ENCODE measurements at places on chromosomes 12 and 14.
A peak's percentile ranks its signal among the peaks of the same experiment; 100 is the strongest.

DNA sequence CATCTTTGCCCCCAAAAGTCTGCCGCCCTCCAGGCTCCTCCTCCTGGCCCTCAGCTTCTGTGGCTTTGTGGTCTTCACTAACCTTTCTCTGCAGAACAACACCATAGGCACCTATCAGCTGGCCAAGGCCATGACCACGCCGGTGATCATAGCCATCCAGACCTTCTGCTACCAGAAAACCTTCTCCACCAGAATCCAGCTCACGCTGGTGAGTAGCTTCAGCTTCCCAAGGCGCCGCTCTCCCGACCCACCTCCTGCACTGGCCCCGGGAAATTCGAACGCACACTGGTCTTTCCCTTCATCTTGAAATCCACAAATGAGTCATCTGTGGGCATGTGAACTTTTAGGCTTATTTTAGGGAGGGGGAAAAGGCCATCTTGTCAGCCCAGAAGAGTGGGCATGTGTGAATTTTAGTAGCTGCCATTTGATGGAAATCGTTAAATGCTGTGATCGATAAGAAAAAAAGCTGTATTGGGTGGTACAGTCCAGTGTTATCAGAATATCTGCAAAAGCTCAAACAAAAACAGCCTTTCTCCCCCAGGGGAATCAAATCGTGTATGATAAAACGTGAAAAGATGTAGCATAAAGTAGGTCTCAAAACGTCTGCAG is 700 bp downstream of the SLC35E3 start:
- DNase-seq = peak; percentile 69

DNA sequence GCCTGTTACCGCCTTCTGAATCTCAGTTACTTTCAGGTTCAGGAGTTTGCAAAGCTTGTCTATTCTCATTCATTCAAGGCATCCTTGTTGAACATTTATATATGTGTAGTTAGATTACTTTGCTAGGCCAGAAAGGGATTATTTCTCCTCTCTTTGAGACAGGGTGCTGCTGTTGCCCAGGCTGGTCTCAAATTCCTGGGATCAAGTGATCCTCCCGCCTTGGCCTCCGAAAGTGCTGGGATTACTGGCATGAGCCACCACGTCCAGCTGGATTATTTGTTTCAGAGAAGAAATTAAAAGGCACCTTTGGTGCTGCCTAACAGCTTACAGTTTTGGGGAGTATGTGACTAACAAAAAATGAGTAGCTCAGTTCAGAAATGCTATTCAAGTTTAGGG is 772 bp downstream of the CHURC1 start:
- no peak for DNase-seq

- no peak for DNase-seq
These were observed 343.9 kb upstream of the FLRT2 start for GRCh38 chr14:85186082-85186481.

GRCh38 chr12:88393017-88393767 is 187.1 kb downstream of the KITLG start:
- no peak for DNase-seq

GRCh38 chr12:128844031-128844635 is 9.1 kb upstream of the GLT1D1 start:
- DNase-seq = no peak

DNA sequence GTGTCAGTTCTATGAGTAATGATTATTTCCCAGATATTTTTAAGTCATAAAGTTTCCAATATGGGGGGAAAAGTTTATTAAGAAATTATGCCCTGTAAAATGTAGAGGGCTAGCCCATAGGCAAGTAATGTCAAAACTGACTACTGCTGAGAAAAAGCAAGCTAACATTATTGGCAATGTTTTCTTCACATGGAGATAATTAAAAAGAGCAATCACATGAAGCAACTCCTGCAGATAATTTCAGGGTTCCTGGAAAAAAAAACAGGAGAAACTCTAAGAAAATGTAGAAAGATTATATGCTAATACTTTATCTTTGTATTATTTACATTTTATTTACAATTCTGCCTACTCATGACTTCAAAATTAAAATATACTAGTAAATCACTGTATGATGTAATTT is 39.8 kb downstream of the PPP1R12A start:
- DNase-seq = peak; percentile 31

- no peak for DNase-seq
These were observed 32.2 kb downstream of the GPR19 start for GRCh38 chr12:12663644-12664294.

DNA sequence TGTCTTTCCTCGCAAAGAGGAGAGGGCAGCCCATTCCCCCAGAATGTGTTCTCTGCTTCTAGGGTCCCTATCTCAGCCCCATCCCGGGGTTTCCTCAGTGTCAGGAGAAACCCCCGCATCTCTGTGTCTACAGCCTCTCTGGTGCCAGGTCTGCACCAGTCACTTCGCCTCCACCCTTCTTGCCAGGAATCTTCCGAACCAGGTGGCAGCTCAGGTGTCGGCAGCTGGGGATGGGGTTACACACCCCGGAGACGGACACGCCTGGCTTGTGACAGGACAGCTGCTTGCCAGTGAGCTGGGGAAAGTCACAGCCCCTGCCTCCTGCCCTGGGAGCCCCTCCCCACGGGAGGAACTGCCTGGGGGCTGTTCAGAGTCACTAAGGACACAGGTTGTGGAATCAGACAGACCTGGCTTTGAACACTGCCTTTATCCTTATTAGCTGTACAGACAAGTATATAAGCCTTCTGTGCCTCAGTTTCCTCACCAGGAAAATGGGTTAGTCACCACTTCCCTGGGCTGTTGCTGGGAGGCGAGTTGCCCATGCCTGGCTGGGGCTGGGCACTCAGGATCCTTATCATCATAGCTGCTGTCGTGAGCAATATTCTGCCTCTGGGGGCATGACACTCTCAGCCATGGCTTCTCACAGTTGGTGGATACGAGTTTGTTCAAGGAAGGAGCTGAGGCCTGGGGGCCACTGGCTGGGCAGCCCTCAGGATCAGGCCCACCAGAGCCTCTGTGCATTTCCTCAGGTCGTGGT is 10.8 kb downstream of the HIP1R start:
- DNase-seq = no peak

DNA sequence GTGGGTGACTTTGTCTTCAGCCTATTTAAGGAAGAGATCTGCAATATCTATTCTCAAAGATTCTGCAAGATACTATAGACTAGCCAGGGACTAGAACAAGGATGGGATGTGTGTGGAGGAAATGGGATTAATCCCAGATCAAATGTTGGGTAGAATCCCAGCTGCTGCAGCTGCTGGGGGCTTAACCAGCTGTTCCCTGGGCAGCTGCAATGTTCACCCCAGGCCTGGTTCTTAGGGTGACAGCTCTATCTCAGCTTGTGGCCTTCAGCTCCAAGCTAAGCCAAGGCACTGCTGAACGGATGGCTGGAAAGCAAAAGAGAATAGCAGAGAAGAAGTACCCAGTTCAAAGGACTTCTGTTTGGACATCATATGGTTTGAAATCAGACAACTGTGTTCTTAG is 10.0 kb upstream of the RHEBL1 start:
- DNase-seq = no peak

DNA sequence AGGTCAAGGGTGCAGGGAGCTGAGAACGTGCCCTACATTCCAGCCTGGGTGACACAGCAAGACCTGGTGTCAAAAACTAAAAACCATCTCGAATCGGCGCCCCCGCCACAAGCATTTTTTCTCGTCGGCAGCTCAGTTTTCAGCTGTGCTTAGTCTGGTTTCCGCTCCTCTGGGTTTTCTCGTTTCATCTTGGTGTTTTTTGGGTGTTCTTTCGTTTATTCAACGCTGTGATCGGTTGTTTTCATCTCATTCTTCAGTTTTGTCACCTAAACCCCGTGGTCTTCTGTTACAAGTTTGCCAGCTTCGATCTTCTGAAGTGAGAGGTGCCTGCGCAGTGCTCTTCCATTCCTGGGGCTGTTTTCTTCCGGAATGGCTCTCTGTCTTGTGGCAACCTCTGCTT is 41.4 kb downstream of the NOC4L start:
- DNase-seq = no peak

GRCh38 chr14:92728759-92729364 is 19.6 kb downstream of the LGMN start:
- DNase-seq = no peak

GRCh38 chr14:92321701-92322100 is 1.3 kb upstream of the SLC24A4 start:
- DNase-seq = no peak

DNA sequence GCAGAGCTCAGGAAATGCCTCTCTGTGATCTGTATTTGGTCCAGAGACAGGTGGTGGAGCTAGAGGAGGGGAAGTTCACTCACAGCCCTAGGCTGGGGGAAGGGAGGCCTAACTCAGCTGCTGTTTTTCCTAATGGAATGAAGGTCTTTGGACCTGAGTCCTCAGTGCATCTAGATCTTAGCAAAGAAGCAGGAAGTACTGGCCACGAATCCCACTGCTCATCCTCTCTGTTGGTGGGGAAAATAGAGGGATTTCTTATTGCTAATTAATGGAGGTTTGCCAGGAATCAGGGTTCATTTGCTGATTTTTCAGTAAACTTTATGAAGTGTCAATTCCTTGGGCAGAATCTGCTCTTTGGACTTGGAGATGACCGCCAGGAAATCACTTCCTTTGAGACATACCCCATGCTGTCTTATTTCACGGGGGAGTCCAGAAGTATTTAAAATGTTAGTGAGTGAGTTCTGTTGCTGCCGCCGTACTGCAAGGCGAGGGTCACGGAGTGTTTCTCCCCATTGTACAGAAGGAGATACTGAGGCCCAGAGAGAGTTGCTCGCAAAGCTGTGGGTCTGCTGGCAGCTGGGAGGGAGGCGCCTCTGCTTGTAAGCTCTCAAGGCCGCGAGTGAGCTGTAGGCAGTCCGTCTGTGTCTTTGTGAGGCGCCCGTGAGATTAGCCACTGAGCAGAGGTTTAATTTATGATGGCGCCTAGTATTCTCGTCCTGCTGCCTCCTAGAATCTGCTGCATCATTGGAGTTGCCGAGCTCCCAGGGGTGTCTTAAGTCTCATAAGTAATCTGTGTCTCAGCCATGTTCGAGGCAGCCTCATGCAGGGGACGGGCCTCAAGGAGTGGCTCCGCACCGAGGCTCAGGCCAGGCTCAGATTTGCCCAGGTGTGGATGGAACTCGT is 88.2 kb downstream of the TSPAN9 start:
- no peak for DNase-seq

- no peak for DNase-seq
These were observed 107.4 kb downstream of the RPS29 start for GRCh38 chr14:49478784-49479183.

DNA sequence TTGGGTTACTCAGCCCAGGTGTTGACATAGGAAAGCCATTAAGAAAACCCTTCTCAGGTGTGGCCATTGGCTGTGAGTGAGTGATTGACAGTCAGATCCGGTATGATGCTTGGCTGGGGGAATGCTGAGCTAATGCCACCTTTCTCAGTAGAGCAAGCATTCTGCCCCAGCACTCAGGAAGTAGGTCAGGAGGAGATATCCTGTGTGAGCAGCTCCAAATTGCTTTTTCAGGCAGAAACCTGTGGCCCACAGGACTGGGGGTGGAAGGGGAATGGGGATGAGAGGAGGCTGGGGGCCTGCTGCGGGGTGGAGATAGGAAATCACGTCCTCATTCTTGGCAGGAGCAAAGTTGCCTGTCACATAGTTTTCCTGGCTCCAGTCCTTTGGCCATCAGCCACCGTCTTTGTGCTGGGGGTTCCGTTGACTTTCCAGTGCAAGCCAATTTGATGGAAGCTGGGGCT is 55.7 kb downstream of the NINJ2 start:
- DNase-seq = no peak

DNA sequence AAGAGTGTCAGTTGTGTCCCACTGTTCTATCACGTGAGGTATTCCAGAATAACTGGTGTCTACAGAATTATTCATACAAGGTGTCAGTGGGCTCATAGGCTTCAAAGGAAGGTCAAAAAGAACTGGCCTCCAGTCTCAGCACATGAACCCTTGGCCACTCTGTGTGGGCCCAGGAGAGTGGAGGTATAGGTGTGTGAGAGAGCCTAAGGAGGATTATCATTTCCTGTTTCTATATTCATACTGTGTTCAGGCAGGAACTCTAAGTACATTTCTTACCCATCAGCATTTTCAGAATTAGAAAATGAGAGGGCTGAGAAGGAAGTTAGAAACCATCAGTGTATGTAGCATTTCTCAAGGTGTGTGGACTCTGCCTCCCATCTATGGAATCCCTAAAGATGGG is 87.0 kb downstream of the BTG1 start:
- DNase-seq = no peak

DNA sequence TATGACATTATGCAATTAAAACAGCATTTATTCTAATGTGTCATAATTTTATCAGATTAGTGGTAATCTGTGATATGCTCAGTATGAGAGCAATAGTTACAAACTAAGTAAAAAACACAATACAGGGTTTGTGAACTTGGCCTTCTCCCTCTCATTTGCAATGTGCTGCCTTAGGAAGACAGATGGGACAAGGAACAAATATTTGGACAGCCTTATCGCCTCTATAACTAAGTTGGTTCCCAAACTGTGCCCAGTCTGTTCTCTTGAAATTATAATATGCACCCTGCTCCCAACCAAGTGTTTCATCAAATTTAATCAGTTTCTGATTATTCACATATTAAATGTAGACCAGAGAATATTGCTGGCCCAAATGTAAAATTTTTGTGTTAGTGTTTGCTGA is 22.7 kb downstream of the MGST1 start:
- DNase-seq = no peak

- DNase-seq = no peak
These were observed 678 bp downstream of the ZBTB25 start for GRCh38 chr14:64502887-64503433.

- DNase-seq = no peak
These were observed 14.4 kb upstream of the SERPINA10 start for GRCh38 chr14:94307410-94307992.

GRCh38 chr14:73290279-73290678 is 53.0 kb downstream of the PAPLN start:
- no peak for DNase-seq

DNA sequence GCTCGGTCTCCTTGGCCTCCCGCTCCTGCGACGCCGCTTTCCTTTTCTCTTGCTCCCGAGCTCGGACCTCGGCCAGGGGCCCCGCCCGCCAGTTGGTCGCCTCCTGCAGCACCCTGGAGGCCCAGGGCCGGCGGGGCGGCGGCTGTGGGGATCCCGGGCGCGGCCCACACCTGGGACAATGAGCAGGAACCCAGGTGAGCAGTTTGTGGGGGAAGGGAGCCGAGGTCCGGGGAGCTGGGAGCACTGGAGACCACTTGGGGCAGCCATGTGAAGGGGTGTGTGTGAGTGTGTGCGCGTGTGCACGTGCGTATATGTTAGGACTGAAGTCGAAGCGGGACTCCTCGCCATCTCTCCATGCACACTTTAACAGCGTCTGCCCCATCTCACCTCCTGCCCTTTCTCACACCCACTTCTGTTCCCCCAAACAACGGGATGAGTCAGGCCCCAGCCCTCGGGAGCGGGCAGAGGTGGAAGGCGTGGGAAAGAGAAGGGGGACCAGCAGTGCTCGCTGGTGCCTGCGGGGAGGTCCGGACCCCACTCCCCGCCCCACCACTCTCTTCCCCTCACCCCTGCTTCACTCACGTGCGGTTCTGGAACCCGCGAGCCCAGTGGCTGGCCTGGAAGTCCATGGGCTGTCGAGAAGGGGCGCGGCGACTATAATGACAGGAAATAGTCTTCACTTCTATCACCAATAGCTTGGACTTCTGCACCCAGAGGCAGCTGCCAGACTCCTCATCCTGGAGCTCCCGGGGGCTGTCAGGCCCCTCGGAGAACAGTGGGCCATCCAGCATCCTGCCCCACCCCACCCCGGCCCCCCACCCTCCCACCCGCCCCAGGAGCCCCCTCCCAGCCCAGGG is 450 bp downstream of the DDN start:
- DNase-seq = no peak

- DNase-seq = no peak
These were observed 748 bp downstream of the MAPKAPK5 start for GRCh38 chr12:111842556-111843396.

Measured in fibroblast of skin of abdomen (primary cell).